HT-29 (cell line): ENCODE measurements at places on chromosomes 6 and 20. TPM values are rescaled to one million over a fixed set of nuclear protein-coding genes. Genes with fewer than 3 reads are reported as not detected.

- no peak for DNase-seq
Measured at GRCh38 chr6:14442242-14442641, 324.7 kb downstream of the CD83 start.

DNA sequence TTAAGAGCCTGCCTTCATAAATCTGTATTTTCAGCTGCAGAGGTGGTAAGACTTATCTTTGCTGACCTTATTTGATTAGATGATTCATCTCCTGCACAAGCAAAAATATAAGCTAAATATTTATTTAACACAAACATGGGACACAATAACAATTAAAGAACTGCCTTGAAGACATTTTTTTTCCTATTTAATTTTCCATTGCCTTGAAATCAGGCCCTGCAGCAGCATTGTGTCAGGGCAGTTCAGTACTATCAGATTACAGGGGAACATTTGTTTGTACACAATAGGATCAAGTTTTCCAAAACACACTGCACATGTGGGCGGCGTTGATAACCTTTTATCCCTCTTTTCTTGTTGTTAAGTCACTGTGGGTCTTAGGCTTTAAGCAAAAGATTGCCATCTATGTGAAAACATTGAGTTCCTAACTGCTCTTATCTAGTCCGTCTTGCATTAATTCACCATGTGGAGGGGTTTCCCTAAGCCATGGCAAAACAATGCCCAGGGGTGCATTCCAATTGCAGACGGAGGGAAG lies 7.4 kb downstream of the ADGRF5 start:
- DNase-seq = no peak

DNA sequence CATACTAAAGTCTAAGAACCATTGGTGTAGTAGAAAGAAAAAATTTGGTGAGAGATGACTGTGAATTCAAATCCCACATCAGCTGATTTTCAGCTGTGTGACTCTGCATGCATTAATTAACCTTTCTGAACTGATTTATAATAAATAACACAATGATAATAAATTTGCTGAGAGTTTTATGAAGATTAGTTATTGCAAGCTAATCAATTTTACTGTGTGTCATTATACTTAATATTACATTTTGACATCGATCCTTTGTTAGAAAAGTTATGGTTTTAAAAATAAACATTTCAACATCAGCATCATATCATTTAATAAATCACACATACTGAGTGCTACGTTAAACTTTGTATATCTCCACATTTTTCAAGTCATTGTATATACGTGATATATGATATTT lies 599.7 kb upstream of the MMS22L start:
- no peak for DNase-seq

- no peak for DNase-seq
Measured at GRCh38 chr20:40814631-40814960, 125.6 kb upstream of the MAFB start.

BANF2 gene
- not detected in 2 replicates for total RNA-seq

LY6G6D gene
- total RNA-seq = not detected in 2 replicates

CAP2 gene
- 0.61 and 0.81 TPM in 2 replicates for total RNA-seq
